ENCODE measurements at places on chromosomes 1 and 21.

- DNase-seq: no peak
Measured at GRCh38 chr1:221781102-221781755, 39.3 kb upstream of the DUSP10 start.

DNA sequence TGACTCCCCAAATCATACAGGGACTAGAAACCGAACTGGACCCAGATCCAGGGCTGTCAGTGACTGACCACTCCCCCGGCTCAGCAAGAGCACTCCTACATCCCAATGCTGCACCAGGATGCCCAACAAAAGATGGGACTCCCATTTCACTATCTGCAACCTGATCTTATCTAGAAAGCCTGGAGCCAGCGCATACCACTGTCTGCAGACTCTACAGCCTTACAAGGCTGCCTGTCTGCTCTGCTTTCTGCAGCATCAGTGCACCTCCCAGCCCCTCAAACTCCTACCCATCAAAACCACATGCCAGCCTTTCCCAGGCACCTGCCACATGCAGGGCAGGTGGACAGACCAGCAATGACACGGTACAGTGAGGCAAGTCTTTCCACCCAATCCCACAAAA lies 52.2 kb downstream of the SSBP3 start:
- no peak for DNase-seq

DNA sequence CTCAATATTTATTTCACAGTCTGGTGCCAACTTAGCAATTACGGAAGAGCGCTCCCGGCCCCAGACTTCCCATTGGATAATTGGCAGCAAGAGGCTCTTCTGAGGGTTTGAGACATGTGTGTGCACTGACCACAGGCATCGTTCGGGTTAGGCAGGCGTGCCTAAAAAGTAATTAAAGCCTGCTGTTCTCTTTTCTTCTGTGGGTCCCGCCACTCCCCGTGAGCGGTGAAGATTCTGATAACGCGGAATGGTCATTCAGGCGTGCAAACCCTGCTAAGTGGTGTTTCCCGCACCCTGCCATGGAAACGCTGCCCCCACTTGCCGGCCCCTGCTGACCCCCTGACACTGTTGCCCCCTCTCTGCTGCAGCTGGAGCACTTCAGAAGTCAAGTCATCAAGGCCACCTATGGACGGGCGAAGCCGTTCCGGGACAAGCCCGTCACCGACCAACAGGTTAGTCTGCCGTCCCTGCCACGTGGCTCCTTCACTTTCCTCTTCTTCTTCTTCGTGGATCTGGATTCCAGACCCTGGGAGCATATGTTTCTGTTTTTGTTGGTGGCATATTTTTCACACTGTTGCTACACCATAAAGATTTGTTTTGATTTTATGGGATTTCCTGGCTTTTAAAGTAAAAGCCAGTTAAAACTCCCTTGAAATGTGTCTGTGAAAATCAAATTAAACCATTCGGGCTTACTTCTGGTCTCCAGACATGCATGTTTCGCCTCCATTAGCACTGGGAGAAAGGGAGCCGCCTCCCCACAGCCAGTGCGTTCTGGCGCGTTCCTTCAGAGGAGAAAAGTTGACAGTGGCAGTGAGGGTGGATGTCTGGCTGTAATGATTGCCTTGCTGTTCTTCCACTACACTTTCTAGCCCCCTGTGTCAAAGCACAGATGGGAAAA lies 79.9 kb downstream of the FHAD1 start:
- DNase-seq: no peak

GRCh38 chr1:72412286-72412685 lies 129.9 kb upstream of the NEGR1 start:
- no peak for DNase-seq

DNA sequence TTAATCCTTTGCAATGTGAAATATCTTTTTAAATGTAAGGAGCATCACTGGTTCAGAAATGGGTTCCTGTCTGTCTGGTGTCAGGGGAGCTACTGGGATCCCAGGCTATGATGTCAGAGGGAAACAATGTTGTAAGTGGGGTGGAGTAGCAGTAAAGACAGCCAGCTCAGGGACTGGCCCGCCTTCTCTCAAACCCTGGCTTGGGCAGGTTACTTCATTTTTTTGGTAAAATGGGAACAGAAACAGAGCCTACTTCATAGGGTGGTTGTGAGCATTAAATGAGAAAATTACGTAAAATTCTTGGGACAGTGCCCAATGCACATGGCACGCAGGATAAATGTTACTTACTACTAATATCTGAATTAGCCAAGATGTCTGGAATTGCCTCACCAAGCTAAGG lies 30.7 kb upstream of the IL20 start:
- no peak for DNase-seq

DNA sequence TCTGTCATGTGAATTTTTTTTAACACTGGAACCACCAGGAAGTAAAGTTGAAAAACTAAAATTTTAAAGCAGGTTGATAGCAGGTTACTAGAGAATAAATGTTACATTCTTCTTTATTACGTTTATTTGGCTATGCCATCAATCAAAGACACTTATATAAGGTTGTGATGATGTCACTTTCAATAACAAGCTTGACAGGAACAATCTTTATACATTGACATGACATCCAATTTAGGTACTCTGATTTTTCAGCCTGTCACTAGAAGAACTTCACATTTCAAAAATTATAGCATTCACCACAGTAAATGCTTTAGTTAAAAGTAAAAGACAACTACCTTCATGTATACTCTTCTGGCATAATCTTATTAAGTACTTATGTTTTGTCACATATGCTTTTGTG lies 696.8 kb upstream of the NCAM2 start:
- DNase-seq: no peak

DNA sequence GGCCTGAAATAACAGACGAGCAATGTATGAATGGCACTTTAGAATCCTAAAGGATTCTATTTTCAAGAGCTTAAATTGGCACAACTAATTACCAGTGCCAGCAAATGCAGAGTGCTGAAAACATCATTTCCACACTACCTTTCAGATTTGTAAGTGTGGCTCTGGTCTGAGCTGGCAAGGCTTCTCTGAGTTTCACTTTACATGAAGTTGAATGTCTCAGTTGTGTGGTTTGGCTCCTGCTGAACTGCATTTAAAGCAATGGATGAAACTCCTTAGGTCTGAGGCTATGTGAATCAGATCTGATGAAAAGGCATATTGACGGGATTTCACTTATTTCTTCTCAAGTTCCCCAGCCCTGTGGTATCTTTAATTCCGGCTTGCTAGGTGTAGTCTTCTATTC lies 114.8 kb upstream of the PTGFR start:
- no peak for DNase-seq

DNA sequence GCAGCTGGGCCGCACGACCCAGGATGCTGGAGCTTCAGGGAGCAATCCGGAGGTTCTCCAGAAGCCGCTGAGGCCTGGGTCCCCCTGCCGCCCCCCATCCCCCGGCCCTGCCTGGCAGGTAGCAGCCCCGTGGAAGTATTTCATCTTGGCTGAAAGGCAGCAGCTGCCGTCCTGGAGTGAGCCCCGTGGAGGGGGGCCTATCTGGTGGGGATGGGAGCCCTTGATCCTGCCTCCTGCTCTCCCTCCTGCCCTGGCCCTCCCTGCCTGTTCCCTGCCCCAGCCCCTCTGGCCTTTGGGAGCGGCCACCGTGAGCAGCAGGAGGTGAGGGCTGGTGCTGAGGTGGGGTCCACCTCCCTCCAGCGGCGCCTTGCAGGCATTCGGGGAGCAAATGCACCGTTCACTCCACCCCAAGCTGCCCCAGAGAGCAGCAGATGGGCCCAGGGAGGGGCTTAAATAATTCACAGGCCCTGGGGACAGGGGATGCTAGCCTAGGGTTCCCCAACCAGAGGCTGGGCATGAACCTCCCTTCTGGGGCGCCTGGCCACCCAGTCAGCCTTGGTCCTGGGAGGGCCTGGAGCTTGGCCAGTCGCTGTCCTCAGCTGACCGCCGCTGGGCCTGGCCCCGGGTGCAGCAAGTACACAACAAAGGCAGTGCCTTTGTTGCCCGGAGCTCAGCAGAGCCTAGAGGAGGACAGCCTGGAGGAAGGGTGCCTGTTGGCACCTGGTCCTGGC lies 23.7 kb upstream of the PLCH2 start:
- DNase-seq: no peak

DNA sequence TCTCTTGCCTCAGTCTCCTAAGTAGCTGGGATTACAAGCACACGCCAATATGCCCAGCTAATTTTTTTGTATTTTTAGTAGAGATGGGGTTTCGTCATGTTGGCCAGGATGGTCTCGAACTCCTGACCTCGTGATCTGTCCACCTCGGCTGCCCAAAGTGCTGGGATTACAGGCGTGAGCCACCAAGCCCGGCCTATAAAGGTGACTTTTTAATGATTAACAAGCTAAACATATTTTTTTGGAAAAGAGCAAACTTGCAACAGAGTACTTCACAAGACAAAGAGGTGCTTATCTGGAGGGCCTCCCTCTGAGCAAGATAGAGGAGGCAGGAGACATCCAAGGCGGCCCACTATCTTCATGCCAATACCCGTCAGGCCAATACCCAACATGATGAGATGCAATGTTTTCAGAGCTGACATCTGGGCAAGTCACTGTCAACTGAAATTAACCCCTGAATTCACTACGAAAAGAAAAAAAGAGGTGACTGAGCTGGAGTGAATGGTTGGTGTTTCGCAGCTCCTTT lies 10.5 kb downstream of the BCAR3 start:
- DNase-seq: no peak

DNA sequence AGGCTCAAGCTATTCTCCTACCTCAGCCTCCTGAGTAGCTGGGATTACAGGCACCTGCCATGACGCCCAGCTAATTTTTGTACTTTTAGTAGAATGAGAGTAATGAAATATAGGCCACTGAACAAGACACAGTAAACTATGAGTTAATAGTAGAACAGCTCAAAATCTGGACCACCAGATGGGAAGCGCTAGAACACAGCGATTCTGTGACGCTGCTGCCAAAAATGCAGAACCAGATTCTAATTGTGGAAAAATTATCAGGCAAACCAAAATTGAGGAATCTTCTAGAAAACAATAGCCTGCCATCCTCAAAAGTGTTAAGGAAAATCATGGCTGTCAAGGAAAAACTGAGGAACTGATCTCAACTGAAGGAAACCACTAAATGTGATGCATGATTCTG lies 111.4 kb upstream of the TIAM1 start:
- DNase-seq: no peak

- DNase-seq: peak; percentile 45
Measured at GRCh38 chr1:220137019-220137786, 43.3 kb downstream of the IARS2 start.
